ENCODE measurements at places on chromosomes 5 and 9.
A peak's percentile ranks its signal among the peaks of the same experiment; 100 is the strongest.

GRCh38 chr9:105393576-105394344, 54.1 kb upstream of the FSD1L start:
- DNase-seq: no peak

GRCh38 chr9:16236882-16237281, 633.6 kb downstream of the BNC2 start:
- no peak for DNase-seq

DNA sequence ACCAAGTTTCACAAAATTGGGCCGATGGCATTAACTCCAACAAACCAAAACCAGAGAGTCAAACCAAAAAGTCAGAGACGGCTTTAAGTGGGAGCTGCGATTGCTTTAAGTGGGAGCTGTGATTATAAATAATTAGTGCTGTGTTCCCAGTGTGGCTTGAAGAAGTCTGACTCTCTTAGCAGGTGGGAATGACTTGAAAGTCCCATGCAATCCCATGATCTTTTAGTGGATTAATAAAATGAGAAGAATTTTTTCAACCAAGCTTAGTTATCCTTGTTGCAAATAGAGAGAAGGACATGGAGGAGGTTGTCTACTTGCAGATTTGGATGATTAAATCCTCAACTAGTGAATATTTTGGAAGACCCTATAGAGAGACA, 68.5 kb downstream of the MYO10 start:
- no peak for DNase-seq

DNA sequence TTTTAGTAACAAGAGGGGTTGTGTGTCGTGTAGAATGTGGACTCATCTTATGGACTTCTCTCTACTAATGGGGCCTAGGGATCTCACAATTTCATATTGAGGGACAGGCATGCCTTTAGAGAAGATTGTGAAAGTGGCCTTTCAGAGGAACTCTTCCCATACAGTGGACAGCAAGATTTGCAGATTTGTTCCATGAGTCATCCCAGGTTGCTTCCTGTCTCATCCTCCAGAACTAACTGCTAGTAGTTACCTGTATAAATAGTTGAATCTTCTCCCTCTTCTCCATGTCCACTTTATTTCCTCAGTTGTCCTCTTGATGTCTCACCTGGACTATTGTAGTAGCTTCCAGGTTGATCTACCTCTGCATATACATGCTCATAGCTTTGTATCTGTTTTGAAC, 997.5 kb upstream of the CTNND2 start:
- DNase-seq: no peak

- no peak for DNase-seq
These were observed 232.2 kb downstream of the PBX3 start for GRCh38 chr9:125979383-125979782.

DNA sequence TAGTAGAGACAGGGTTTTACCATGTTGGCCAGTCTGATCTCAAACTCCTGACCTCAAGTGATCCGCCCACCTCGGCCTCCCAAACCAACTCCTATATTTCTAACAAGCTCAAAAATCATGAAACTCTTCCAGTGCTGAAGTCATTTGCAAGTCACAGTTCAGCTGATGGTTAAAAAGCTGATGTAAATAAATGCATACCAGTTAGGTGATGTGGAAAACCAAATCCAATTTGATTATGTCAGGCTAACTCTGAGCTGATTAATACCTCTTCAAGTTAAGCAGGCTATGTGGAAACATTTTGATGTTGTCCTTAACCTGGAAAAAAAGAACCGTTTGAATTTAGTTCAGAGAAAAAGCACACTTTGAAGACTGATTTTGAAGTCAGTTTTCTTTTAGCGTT, 51.0 kb downstream of the TMEM252 start:
- DNase-seq: no peak

GRCh38 chr5:135230251-135230925, 168.6 kb downstream of the MACROH2A1 start:
- DNase-seq: peak; percentile 35

DNA sequence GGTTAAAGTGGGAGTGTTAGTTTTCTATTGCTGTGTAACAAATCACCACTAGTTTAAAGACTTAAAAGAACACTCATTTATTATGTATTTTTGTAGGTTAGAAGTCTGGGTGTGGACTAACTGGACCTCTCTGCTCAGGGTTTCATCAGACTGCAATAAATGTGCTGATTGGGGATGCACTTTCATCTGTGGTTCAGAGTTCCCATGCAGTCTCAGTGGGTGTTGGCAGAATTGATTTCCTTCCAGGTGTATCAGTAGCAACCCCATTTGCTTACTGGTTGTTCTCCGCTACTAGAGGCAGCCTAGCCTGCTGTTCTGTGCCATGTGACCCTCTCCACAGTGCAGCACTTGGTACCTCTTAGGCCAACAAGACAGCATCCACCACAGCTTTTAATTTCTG, 2200.5 kb downstream of the MAT2B start:
- DNase-seq: no peak

GRCh38 chr9:20788526-20789451, 104.7 kb downstream of the FOCAD start:
- DNase-seq: no peak

GRCh38 chr5:88837817-88838216, 45.2 kb downstream of the MEF2C start:
- DNase-seq: no peak

DNA sequence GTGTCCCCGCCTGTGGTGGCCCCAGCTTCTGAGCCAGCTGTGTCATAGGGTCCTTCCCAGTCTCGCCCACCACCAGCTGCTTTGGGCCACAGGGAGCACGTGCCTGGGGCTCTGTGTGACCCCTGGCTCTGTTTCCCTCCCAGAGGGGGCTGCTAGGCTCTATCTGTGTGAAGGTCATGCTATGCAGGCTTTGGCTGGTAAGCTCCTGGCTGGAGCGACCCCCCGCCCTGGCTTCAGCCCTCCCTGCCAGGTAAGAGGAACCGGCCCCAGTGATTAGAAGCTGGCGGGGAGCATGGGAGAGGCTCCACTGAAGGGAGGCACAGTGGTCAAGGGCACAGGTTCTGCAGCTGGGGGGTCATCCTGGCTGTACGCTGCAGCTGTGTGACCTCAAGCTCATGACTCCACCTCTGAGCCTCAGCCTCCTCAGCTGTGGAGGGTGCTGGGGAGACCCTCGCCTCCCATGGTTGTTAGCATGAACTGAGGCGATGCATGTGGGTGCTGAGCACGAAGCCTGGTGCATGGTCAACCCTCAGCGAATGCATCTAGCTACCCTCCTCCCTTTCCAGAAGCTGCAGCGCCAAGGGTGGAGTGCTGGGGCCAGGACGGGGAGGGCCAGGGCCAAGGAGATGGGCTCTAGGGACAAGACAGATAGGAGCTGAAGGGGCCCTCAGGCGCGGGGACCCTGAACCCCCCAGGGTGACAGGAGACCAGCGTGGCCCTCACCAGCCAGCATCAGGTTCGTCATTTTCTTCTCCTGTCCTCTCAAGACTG, 163.8 kb upstream of the MVB12B start:
- no peak for DNase-seq

DNA sequence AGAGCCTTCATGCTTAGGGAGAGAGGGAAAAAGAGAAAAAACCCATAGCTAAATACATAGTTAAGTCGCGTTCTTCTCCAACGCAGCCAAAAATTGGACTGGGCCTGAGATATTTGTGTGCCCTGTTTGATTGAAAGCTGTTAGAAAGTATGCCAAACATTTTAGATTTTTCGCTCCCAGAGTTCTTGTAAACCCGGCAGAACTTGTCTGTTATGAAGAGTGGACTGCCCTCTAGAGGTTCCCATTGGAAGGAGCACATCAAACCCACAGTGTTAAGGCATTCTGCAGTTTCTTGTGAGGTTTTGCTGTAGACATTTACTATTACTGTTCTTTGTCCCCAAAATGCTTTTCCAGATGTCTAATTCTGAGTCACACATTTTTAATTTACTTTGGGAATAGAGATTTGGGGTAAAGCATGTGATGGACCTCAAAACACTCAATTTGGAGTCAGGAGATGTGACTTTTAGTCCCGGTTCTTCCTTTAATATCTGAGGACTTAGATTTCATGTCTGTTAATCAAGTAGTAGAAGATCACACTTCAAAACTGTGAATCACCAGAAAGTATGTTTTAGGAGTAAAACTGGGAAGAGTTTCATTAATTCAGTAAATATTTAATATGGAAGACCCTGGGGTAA, 96.6 kb downstream of the PCSK1 start:
- peak; percentile 64 for DNase-seq

DNA sequence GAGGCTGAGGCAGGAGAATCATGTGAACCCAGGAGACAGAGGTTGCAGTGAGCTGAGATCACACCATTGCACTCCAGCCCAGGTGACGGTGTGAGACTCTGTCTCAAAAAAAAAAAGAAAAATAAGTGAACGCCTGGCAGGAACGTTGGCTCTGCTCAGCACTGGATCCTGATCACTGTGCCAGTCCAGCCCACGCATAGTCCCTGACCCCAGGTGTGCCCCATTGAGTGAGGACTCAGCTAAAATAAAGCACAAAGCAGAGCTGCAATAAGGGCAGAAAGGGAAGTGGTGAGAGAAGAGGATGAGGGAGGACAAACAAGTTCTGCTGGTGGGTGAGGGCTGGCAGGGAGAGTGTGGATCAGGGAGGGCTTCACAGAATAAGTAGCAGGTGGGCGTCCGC, 4.3 kb downstream of the GRHPR start:
- DNase-seq: peak; percentile 9

DNA sequence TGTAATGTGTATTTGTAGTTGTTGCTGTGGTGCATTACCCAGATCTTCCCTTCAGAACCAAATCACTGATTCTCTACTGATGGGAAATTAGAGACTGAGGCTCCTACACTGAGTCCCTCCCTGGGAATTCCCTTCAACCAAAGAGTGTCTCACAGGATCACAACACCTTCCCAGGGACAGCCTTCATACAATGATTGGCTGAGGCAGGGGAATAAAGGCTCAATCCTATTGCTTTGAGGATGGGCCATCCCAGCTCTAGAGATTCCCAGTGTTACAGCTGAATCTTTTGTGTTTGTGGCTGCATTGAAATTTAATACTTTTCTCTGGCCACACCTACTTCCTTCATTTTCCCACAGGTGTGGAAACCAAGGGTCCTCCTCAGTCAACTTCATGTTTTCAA, 96.4 kb upstream of the ELL2 start:
- DNase-seq: no peak

DNA sequence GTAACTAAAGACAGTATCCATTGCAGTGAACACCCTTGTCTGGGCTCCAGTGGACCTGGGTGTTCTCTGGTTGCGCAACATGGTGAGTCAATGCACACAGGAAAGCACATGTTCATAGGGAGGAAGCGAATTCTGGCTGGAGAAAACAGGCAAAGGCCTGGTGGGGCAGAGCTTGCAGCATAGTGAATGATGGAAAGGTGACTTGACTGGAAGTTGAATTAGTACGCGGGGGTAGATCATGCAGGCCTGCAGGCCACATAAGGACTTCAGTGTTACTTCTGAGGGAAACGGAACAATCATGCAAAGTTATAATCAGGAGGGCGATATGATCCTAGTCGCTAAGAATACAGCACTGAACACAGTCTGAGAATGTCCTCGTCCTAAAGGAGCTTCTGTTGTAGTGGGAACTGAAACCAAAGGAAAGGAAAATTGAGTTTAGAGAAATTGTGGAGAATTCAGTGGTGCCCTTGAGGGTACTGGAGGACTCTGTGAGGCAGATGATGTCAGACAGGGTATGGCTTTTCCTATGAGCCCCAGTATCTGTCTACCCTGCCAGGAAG, 71.9 kb upstream of the RANBP3L start:
- DNase-seq: peak; percentile 82

GRCh38 chr5:148915224-148915817, 88.9 kb downstream of the ADRB2 start:
- DNase-seq: no peak

DNA sequence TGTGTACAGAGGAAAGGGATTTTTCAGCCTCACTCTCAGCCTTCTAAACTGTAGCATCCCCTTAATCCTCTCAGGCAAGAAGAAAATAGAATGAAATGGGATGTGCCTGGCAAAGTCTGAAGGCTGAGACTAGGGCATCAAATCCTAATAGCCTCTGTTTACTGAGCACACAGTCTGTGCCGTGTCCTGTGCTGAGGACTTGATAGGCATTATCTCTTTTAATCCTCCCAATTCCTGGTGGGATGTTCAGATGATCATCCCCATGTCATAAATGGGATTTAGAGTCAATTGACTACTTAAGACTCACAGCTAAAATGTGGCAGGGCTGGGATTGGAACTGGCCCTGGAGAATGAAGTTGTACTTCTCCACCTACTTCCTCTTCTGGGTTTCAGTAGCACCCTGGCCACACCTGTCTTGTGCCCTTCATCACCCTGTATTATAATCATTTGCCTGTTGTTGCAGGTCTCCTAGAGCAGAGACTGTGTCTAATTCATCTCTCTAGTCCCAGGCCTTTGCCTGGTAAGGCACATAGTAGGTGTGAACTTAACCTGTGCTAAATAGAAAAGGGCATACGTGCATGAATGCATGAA, 81.0 kb downstream of the WWC1 start:
- no peak for DNase-seq

DNA sequence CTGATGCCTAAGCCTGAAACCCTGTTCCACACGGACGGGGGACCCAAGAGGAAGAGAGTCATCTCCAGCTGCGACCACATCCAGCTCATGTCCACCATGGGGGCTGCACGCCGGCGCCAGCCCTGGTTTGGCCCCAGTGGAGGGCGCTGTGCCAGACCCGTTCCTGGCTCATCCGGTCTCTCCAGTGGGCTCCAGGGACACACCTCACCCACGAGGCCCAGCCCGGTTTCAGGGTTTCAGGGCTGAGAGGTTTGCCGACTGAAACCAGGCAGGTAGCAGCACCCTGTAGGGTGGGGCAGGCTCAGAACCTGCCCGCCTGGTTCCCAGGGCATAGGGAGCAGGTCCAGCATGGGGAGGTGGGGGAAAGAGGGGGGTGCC, 71.4 kb upstream of the STXBP1 start:
- DNase-seq: no peak

- peak; percentile 3 for DNase-seq
These were observed 152.9 kb downstream of the CDC42SE2 start for GRCh38 chr5:131416729-131417128.

GRCh38 chr5:80985600-80986228, 25.6 kb downstream of the RASGRF2 start:
- DNase-seq: no peak

GRCh38 chr9:118268046-118268445, 563.8 kb downstream of the TLR4 start:
- DNase-seq: no peak

- no peak for DNase-seq
These were observed 213.3 kb upstream of the TUSC1 start for GRCh38 chr9:25891527-25891926.

- no peak for DNase-seq
These were observed 1.6 kb downstream of the AIF1L start for GRCh38 chr9:131097948-131098278.

DNA sequence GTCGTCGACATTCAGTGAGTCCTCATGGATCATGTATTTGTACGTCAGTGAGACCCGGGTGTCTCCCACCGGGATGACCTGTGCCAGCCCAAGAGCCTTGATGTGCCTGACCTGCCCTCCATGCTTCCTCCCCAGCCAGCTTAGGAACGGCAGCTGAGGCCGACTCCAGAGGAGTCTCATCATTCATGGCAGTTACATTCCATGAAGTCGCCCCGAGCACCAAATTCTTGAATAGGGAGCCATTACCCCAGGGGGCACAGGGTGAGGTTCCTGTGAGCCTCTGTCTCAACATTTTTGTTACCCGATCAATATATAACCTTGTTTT, 67.8 kb downstream of the ZNF354C start:
- no peak for DNase-seq

- no peak for DNase-seq
These were observed 339.1 kb upstream of the PRR16 start for GRCh38 chr5:120124961-120125360.

All from bone marrow (tissue), 2 donors.